H9 (cell line): ENCODE measurements at places on chromosomes 4 and X. TPM values are rescaled to one million over a fixed set of nuclear protein-coding genes. Genes with fewer than 3 reads are reported as not detected.

The FAM184B gene
- 0.07 and 0.09 TPM in 2 replicates for total RNA-seq

DNA sequence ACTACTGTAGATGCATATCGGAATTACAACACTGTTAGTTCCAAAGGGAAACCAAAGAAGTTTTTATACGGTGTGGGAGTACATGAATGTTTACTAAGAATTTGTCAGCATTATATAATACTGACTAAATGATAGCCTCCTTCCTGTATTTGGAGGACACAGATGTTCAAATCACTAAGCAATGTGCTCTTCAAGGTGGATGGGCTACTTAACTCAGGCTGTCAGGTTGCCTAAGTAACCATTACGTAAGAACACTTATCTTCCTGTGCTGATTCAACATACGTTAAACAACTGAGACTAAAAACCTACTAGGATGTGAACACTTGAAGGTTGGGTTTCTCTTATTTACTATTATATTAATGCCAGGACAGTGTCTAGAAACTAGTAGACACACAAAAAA is 81.9 kb upstream of the HPGD start:
- no peak overlapping the region for H3K4me3 ChIP-seq
- H3K27me3 ChIP-seq: no peaks in the 10 kb centered on the region
- H3K27ac ChIP-seq: no peak overlapping the region

The GAGE2A gene
- total RNA-seq: not detected in 2 replicates

GRCh38 chr4:19531906-19532848 is 719.5 kb upstream of the SLIT2 start:
- H3K27me3 ChIP-seq: no peaks in the 10 kb centered on the region
- H3K27ac ChIP-seq: no peak overlapping the region
- no peaks in the 10 kb centered on the region for H3K36me3 ChIP-seq
- DNase-seq: no peak

DNA sequence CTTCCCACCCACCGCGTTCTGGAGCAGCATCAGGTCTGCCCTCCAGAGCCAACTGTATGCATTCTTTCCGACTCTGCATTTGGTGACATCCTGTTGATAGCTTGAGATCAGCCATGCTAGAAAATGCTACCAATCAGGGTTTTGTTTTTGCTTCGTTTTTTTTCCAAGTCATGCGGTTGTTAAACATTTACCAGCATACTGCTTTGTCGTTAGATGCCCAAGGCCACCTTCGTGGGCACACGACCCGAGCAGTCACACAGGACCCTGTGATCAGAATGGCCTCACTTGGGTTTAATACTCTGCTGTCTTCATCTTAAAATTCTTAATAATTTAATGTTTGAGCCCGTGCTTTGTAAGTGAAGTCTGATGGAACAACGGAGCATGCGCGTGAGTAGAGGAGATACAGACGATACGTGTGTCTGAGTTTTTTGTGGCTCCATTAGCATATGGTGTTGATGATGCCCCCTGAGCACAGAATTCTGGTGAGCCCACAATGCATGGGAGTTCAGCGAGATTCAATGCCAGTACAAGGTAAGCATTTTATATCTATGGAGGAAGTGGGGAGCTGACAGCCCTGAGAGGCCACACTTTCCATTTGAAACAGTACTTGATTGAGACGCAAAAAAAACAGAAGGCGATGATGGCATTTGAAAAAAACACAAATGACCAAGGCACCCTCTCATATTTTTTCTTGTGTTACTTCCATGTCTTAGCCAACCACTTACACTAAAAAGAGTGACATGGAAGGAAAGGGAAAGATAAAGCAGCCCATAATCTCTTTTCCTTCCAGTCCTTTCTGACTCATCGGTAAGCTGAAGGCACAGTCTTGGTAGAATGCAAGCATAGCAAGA is 323.6 kb downstream of the BCOR start:
- no peak overlapping the region for H3K4me3 ChIP-seq
- peak overlapping the region; percentile 55 for H3K27ac ChIP-seq
- H3K36me3 ChIP-seq: peaks cover 8% of the 10 kb centered on the region
- peaks cover 24% of the 10 kb centered on the region for H3K4me1 ChIP-seq

The RAB9B gene
- 0.15 and 0.31 TPM in 2 replicates for total RNA-seq

- no peak overlapping the region for H3K4me3 ChIP-seq
- H3K4me1 ChIP-seq: no peaks in the 10 kb centered on the region
- no peaks in the 10 kb centered on the region; the same call in 2 of the 3 replicates for H3K36me3 ChIP-seq
- H3K27me3 ChIP-seq: no peaks in the 10 kb centered on the region
- H3K27ac ChIP-seq: no peak overlapping the region
- no peak for DNase-seq
Measured at GRCh38 chrX:118928151-118928550, 46.3 kb upstream of the LONRF3 start.

The GBA3 gene
- total RNA-seq: not detected in 2 replicates

The LNX1 gene
- total RNA-seq: 1.7 and 2.1 TPM in 2 replicates

DNA sequence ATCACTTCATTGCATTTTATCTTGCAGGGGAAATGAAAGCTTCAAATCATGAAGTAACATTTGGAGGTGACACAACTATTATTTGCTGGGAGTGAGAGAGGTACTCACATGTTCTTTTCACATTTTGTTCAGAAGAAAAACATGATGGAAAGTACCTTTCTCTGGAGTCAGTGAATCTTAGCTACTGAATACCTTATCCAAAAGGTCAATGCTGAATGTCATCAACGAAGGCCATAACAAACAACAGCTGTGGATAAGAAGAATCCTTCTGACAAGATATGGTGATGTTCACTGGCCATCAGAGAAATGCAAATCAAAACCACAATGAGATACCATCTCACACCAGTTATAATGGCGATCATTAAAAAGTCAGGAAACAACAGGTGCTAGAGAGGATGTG is 36.5 kb upstream of the NUDT10 start:
- H3K27ac ChIP-seq: no peak overlapping the region
- H3K27me3 ChIP-seq: no peaks in the 10 kb centered on the region
